ENCODE measurements at places on chromosomes 1 and 21.

- no peak for DNase-seq
- H3K27me3 ChIP-seq = no peaks in the 10 kb centered on the region
- H3K4me1 ChIP-seq = no peaks in the 10 kb centered on the region
- H3K27ac ChIP-seq = no peak overlapping the region
Measured at GRCh38 chr21:28396421-28396820, 596.3 kb downstream of the LTN1 start.

DNA sequence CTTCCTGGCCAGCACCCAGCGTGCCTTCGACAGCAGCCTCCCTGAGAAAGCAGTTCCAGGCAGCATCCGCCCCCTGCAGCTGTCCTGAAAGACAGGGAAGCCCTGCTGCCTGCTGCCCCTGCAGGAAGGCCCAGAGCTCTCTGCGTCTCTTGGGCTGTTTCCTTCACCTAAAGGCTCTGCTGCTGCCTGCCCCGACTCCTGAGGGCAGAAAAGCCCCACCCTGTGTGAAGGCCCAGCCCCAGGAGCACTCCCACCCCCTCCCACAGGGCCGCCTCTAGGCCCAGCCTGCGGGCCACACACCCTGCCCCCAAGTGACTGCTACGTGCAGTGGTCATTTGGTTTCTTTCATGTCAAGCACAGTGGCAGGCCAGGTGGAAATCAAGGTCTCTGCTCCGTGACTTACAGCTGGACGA is 12.4 kb downstream of the RIPK4 start:
- H3K36me3 ChIP-seq = no peaks in the 10 kb centered on the region
- peaks cover 14% of the 10 kb centered on the region for H3K4me1 ChIP-seq
- no peaks in the 10 kb centered on the region for H3K27me3 ChIP-seq
- H3K27ac ChIP-seq = no peak overlapping the region
- H3K4me3 ChIP-seq = no peak overlapping the region

DNA sequence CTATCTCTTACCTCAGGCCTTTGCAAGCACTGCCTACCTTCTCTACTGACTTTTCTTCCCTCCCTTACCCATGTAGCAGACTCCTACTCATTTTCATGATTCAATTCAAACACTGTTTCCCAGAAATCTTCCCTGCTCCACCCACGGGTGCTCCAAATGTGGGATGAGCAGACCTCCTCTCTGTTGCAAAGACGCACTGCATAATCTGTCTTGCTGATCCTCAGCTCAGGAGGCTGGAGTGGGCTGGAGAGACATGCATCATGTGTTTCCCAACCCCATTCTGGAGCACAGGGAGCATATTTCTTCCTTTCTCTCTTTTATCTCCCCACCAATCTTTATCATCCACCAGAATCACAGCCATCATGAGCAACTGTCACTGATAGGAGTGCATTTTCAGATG is 459.9 kb upstream of the NFIA start:
- no peak overlapping the region for H3K27ac ChIP-seq
- H3K4me3 ChIP-seq = no peak overlapping the region
- no peak for DNase-seq
- H3K4me1 ChIP-seq = no peaks in the 10 kb centered on the region
- no peaks in the 10 kb centered on the region for H3K27me3 ChIP-seq

GRCh38 chr1:10980094-10980577 is 32.3 kb upstream of the TARDBP start:
- no peak overlapping the region for H3K27ac ChIP-seq
- H3K4me1 ChIP-seq = peaks cover 7% of the 10 kb centered on the region
- H3K4me3 ChIP-seq = no peak overlapping the region
- peak; percentile 61 for DNase-seq
- no peaks in the 10 kb centered on the region for H3K27me3 ChIP-seq
- no peaks in the 10 kb centered on the region for H3K36me3 ChIP-seq

- DNase-seq = no peak
- no peak overlapping the region for H3K4me3 ChIP-seq
- no peak overlapping the region for H3K27ac ChIP-seq
- H3K27me3 ChIP-seq = no peaks in the 10 kb centered on the region
- H3K36me3 ChIP-seq = no peaks in the 10 kb centered on the region
Measured at GRCh38 chr1:183732236-183732880, 72.6 kb upstream of the RGL1 start.

- peaks cover 12% of the 10 kb centered on the region for H3K36me3 ChIP-seq
- H3K4me1 ChIP-seq = 0 out of 2 replicates have a peak, but pooled peaks cover 1% of the 10 kb centered on the region
- no peak overlapping the region for H3K4me3 ChIP-seq
- H3K27ac ChIP-seq = no peak overlapping the region
- H3K27me3 ChIP-seq = no peaks in the 10 kb centered on the region
Measured at GRCh38 chr1:151985768-151986167, 7.9 kb downstream of the S100A10 start.

DNA sequence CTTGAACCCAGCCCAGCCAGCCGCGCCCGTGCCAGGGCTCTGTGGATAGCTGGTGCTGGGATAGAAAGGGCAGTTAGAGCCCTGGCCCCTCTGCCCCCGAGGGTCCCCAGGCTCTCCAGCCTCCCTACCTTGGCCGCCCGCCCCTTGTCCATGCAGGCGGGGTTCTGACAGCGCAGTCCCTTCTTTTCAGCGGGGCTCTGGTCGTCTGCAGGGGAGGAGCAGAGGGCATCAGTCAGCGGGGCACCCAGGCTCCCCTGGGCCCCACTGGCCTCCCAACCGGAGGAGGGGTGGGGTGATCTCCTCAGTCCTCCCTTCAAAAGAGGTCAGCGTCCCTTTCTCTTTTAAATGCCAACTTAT is 4.9 kb upstream of the PLEKHG5 start:
- DNase-seq = no peak
- no peaks in the 10 kb centered on the region for H3K36me3 ChIP-seq
- H3K27me3 ChIP-seq = no peaks in the 10 kb centered on the region

Data from iPS DF 6.9 (cell line).